PC-3 (cell line): ENCODE measurements at places on chromosomes 7 and 10. TPM values are rescaled to one million over a fixed set of nuclear protein-coding genes. Genes with fewer than 3 reads are reported as not detected.

DNA sequence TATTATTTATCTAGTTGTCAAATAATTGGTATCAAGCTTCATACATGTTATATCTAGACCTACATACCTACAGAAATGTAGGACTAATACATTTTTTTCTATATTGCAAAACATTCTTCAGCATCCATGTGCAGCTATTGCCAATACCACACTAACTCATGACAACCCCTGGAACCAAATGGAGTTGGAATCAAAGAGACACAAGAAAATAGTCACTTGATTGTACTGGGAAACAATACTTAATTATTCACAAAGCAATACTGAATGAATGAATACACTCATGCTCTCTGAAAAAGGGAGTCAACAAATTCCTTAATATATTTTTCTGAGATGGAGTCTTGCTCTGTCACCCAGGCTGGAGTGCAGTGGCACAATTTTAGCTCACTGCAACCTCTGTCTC lies 10.4 kb upstream of the CFAP43 start:
- H3K36me3 ChIP-seq, result no peaks in the 10 kb centered on the region
- H3K4me3 ChIP-seq, result no peak overlapping the region
- no peak overlapping the region for H3K27ac ChIP-seq
- H3K4me1 ChIP-seq, result no peaks in the 10 kb centered on the region

- no peak overlapping the region for H3K27ac ChIP-seq
- H3K27me3 ChIP-seq, result peaks cover 13% of the 10 kb centered on the region
- H3K36me3 ChIP-seq, result no peaks in the 10 kb centered on the region
- DNase-seq, result no peak
Measured at GRCh38 chr7:150754951-150755350, 17.7 kb downstream of the GIMAP5 start.

- no peak overlapping the region for H3K4me3 ChIP-seq
- H3K27ac ChIP-seq, result no peak overlapping the region
- no peaks in the 10 kb centered on the region for H3K4me1 ChIP-seq
- H3K27me3 ChIP-seq, result no peaks in the 10 kb centered on the region
- H3K36me3 ChIP-seq, result no peaks in the 10 kb centered on the region
- DNase-seq, result no peak
Measured at GRCh38 chr10:88129013-88129412, 265.6 kb downstream of the PTEN start.

DNA sequence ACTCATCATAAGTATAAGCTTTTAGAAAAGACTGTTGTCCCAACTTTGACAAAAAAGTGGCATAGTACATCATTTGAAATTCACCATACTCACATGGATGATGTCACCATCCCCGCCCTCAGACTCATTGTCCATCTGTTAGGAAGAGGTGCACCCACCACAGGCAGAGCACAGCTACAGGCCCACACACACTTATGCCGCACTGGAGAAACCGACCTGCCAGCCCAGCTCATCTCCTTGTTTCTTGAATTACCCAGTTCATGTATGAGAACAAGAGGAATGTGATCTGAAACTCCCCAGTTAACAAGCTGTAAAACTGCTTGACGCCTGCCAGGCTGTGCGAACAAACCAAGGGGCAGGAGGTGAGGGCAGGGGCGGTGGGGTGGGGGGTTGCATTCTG lies 312.0 kb downstream of the DPP6 start:
- no peak overlapping the region for H3K4me3 ChIP-seq
- DNase-seq, result no peak
- no peak overlapping the region for H3K27ac ChIP-seq
- no peaks in the 10 kb centered on the region for H3K36me3 ChIP-seq

- H3K27ac ChIP-seq, result no peak overlapping the region
- peak overlapping the region; percentile 79 for H3K4me3 ChIP-seq
- DNase-seq, result no peak
- no peaks in the 10 kb centered on the region for H3K27me3 ChIP-seq
- no peaks in the 10 kb centered on the region; the same call in 1 of the 2 replicates for H3K36me3 ChIP-seq
Measured at GRCh38 chr10:102113956-102114857, 6.0 kb downstream of the LDB1 start.

DNA sequence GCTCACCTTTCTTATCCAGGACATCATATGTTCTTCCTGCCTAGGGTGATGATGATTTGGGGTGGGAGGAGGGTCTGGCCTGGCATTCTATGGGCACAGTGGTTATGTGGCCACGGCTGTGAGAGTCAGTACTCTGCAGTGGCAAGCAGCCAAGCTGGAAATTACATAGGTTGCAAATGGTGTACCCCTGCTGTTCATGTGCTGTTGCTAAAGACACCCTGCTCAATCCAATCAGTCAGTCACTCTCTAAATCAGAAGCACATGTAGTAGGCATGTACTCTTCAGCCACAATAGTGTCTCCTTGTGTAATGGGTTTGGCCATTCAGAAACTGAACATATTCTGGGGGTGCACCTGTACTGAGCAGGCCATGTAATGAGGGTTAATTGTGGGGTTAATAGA lies 449.1 kb upstream of the ANKRD30A start:
- no peaks in the 10 kb centered on the region for H3K36me3 ChIP-seq
- H3K27me3 ChIP-seq, result no peaks in the 10 kb centered on the region
- H3K4me1 ChIP-seq, result peaks cover 47% of the 10 kb centered on the region
- peak overlapping the region; percentile 47 for H3K27ac ChIP-seq

TMEM236 gene
- 0.04 TPM in 1 of 2 replicates, not detected in the other for total RNA-seq

DGKI gene
- 0.52 TPM in 1 of 2 replicates, not detected in the other for total RNA-seq

TRIM24 gene
- total RNA-seq, result 12.2 and 12.9 TPM in 2 replicates

ARHGAP22 gene
- 12.2 and 14.9 TPM in 2 replicates for total RNA-seq
